ENCODE measurements at places on chromosomes 4 and X.

DNA sequence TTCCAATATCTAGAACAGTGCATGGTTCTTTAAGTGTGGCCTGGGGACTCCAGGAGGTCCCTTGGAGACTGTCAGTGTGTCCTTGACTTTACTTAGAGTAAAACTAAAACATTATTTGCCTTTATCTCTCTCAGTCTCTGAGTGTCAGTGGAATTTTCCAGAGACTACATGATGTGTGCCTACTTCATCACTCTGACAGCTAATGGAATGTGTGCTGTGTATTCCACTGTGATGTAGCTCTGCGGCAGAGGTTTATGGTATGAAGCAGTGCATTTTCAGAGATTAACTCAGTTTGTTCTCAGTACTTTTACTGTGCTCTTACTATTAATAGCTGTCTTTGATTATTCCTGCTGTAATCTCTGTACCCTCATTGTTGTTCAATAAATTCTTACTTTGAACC lies 85.6 kb downstream of the MANBA start:
- DNase-seq = no peak

- DNase-seq = peak; percentile 14
These were observed 26.1 kb downstream of the ARHGEF6 start for GRCh38 chrX:136754651-136755050.

- peak; percentile 89 for DNase-seq
These were observed at the start of the genes NDUFA1 and RNF113A for GRCh38 chrX:119871599-119872395. Gene NDUFA1, plus strand, starts transcription at chrX:119871832. Its CDS starts 80 bp downstream, at chrX:119871912. Gene RNF113A, minus strand, starts transcription at chrX:119871733. Its CDS starts 120 bp downstream, at chrX:119871613.

DNA sequence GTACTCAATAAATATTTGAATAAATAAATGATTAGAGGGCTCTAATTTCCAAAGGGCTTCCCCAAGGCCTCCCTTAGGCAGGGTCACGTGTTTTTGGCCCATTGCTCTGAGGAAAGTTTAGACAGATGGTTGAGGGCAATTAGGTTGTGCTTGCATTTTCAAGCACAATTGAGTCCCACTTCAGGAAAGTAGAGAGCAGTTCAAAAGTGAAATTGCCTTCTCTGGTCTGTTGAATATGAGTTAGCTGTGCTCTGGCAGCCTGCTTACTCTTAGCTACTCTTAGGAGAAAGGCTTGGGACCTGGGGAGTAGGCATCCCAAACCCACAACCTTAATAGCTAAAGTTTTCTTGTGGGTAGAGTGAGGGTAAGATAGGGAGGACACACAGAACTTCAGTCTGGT lies 9.0 kb upstream of the DRP2 start:
- no peak for DNase-seq

DNA sequence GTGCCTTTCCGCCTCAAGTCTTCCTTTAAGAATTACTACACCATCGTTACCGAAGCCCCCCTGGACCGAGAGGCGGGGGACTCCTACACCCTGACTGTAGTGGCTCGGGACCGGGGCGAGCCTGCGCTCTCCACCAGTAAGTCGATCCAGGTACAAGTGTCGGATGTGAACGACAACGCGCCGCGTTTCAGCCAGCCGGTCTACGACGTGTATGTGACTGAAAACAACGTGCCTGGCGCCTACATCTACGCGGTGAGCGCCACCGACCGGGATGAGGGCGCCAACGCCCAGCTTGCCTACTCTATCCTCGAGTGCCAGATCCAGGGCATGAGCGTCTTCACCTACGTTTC lies 2.2 kb downstream of the PCDH10 start:
- DNase-seq = no peak

GRCh38 chrX:131894995-131895394 lies 128.1 kb upstream of the STK26 start:
- DNase-seq = no peak

- DNase-seq = no peak
These were observed 177.4 kb upstream of the PPP1R2C start for GRCh38 chrX:42955349-42955748.

DNA sequence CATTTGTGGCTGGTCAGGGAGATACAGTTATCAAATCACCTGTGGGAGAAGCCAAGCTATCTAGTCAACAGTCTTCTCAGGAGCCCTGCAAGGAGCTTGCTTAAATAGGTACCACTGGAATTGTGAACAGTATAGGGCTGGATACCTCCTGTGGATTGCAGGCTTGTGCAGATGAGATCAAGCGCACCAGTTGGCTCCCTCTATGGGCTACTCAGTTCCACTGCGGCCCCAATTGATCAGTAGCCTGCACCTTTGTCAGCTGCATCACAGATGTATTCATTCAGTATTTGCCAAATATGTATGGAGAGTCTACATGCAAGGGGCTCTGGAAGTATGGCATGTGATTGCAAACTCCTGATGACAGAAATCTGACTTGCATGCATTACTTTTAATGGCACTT lies 28.6 kb downstream of the TEX13A start:
- no peak for DNase-seq

- no peak for DNase-seq
These were observed 404.2 kb downstream of the MID1IP1 start for GRCh38 chrX:39205467-39205866.

DNA sequence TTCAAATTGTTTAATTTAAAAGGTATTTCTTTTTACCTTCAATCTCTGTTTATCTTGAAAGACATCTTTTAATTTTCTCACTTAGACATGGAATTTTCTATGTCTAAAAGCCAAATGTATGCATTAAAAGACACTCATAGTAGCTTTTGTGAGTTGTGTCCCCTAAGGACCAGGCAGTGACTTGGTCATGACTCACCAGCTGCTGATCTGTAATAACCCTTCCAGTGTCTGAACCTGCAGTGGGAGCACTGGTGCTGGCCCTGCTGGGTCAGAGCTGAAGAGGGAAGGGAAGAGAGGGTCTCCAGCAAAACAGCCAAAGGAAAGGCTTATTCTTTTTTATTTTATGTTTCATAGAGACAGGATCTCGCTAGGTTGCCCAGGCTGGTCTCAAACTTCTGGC lies 31.1 kb upstream of the SH3D19 start:
- no peak for DNase-seq

GRCh38 chrX:45571453-45571852 lies 370.8 kb upstream of the DIPK2B start:
- DNase-seq = no peak

DNA sequence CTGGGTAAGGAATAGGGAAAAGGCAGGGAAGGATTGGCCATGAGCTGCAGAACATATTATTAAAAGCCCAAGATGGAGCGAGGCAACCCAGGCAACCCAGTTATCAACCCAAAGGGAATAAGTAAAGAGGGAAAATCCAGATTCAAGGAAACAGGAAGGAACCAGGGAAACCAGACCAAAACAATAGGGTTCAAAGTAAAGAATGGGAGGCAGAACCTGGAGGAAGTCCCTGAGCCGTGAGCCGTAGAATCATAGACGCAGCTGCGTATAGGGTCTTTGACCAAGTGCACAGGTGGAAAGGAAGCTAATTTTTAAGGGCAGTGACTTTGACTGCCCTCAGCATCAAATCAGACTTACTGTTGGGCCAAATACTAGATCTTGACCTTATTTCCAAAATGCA lies 98.5 kb upstream of the SRD5A3 start:
- DNase-seq = no peak

- no peak for DNase-seq
These were observed 1.5 kb downstream of the ZNF182 start for GRCh38 chrX:48002319-48002718.

- DNase-seq = no peak
These were observed 38.8 kb upstream of the TCEANC start for GRCh38 chrX:13614154-13614553.

DNA sequence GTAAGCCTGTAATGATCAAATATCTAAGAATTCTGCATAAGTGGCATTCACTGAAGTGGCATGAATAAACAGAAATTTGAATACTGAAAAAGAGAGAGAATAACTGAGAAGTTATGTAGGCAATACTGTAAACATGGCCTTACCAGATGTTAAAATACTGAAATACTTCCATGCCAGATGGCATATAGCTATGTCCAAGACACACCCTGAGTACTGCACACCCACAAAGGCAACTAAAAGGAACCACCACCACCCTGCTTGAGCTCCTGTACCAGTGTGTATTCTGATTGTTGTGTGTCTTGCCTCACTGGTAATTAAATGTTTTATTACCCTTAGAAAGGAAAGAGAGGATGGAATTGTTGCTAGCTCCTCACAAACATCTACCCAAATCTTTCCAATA lies 192.1 kb downstream of the ADAMTS3 start:
- no peak for DNase-seq

- DNase-seq = no peak
These were observed 5.7 kb downstream of the MAGEA1 start for GRCh38 chrX:153184787-153185186.

- no peak for DNase-seq
These were observed 12.9 kb upstream of the MAOA start for GRCh38 chrX:43643201-43643600.

DNA sequence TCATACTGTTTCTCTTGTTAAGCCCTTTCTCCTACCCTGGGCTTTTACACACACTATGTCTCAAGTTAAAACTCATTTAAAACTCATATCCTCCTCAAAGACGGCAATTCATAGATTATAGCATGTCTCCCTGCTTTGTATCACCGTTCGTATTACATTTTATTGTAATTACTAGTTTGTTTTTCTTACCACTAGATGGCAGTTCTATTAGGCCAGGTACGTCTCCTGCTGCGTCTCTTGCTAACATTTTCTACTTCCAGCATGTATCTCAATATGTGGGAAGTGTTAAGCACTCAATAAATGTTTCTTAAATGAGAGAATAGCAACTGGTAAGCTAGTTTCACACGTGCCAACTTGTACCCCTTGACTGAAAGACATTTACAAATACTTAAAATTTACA lies 450.3 kb upstream of the PCDH7 start:
- no peak for DNase-seq

DNA sequence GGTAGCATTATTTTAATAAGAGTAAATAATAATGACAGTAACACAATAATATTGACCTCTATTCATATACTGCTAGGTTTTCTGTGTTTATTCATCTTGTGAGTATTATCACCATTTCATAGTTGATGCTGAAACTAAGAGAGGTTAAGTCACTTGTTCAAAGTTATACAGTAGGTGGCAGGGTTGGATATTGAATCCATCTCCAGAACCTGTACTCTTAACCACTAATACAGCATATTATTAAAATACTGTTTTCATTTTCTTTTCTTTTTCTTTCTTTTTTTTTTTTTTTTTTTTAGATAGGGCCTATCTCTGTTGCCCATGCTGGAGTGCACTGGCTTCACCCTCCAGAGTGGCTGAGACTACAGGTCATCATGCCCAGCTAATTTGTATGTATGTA lies 7.1 kb upstream of the ELF2 start:
- DNase-seq = no peak

- DNase-seq = no peak
These were observed 129.6 kb downstream of the FAM13A start for GRCh38 chr4:88927420-88927819.

DNA sequence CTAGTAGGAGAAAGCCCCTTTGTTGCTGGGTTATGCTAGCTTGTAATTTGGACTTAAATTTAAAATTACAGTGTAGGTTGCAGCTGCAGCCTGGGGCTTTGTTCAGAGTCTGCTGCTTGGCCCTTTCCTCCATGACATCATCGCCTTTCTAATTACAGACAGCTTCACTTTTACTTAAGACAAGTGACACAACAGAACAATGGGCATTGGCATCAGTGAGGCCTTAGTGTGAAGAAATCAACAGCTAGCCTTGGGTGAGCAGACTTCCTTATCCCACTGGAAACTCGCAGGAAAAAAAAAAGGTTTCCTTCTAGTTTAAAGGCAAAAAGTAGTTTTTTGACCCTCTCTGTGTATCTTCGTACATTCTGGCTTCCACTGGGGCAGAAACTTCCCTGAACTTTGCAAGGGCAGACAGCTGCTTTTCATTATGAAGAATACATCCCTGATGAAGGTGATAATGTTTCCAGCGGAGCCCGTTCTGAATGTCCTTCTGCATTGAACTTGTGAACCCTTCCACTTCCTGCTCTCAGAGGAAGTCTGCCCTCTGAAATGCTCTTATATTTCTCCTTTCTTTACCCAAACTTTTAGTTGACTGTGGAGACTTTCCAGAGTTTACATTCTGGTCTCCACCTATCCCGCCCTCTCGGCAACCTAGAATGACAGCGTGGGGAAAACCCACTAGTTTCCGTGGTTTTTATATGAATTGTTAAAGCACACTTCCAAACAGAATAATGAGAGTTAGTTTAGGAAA lies 123.2 kb upstream of the FAM9C start:
- no peak for DNase-seq

- peak; percentile 54 for DNase-seq
These were observed 570 bp downstream of the WDR44 start for GRCh38 chrX:118346258-118347094.

GRCh38 chr4:143399113-143399949 lies 62.7 kb downstream of the GAB1 start:
- no peak for DNase-seq

GRCh38 chr4:141669501-141669900 lies 33.1 kb downstream of the IL15 start:
- no peak for DNase-seq

DNA sequence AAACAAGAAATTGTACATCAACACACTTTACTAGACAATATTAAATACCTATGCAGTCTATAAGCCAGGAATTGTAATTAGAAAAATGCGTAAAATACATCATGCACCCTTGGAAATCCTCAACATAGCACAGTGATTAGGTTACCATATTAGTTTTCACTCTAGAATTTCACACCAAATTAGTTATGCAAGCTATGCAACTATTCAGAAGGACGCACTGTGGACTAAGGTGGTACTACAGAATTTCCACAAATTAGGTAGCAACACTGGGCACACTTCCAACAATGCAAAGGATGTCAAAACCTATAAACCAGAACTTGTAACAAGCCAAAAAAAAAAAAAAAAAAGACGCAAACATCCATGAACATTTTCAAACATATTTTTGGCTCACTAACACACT lies 71.1 kb upstream of the ZCCHC13 start:
- no peak for DNase-seq

DNA sequence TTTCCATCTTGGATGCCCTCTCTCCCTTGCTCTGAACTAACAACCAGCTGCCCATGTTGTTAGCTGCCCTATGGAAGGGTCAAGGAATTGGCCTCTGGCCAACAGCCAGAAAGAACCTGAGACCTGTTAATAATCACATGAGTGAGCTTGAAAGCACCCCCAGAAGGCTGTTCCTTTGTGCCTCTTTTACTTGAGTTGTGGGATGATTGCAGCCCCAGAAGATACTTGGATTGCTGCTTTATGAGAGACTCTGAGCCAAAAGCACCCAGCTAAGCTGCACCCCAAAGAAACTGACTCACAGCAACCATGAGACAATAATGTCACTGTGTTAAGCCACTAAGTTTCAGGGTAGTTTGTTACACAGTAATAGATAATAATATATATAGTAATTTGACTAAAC lies 73.3 kb downstream of the FRYL start:
- no peak for DNase-seq

- DNase-seq = no peak
These were observed 84.4 kb downstream of the PPARGC1A start for GRCh38 chr4:23805450-23805851.

DNA sequence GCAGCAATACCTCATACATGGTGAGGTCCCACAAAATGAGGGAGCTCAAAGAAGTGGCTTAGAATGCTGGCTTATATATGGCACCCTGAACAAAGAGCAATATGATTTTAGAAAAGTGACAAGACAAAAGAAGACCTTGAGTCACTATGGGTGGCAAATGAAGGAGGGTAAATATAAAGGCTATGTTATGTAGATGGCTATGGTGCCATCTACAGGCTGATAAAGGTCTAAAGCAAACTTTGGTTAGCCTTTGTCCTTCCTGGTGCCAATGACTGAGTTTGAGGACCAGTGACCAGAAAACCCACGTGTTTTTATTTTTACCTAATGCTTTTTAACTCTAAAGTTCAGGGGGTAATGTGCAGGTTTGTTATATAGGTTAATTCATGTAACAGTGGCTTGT lies 151.8 kb downstream of the CCNG2 start:
- peak; percentile 9 for DNase-seq
